ENCODE measurements at places on chromosomes 2 and 18.
A peak's percentile ranks its signal among the peaks of the same experiment; 100 is the strongest.

DNA sequence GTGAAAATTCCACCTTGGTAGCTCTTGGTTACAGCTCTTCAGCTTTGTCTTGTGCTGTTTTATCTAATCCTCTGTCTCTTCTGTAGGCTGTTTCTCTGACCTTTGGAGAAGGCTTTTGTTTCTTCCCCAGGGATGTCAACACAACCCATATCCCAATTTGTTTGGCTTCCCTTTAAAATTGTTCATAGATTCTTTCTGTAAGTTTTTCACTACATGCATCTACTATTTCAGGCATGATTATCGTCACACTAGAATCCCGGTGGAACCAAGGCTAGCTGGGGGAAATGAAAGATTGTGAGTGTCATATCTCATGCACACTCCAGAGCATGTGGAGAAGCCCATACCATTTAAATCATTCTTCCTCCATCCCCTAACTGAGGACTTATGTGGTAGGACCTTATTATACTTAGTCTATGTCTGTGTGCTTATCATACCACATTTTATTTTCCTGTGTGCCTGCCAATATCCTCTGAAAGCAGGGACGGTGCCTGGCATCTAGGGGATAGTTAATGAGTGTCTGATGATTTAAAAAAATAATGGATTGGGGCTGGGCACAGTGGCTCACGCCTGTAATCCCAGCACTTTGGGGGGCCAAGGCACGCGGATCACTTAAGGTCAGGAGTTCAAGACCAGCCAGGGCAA, 59.9 kb downstream of the CRIM1 start:
- DNase-seq: no peak

GRCh38 chr18:24940416-24940815, 411.6 kb downstream of the ZNF521 start:
- DNase-seq: no peak

DNA sequence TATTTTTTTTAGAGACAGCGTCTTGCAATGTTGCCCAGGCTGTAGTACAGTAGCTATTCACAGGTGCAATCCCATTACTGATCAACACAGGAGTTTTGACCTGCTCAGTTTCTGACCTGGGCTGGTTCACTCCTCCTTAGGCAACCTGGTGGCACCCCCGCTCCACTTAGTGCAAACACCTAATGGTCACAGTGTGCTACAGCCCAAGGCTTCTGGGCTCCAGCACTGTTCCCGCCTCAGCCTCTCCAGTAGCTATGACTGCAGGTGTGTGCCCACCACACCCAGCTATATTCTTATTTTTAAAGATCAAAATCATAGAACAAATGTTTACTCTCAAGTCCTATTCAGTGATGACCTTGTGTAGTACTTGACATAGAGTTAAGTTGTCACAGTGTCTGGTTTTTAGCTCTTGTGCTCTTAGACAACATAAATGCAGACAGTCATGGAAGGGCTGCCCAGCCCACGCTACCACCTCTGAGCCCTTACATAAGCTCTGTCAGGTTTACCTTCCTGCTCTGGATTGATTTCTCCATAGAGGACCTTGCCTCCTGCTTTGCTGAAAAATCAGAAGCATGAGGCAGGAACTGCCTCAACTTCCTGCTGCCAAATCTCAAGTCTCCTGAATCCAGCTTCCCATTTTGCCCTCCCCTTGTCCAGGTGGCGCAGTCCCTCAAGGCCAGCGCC, 82.2 kb upstream of the SLC1A4 start:
- DNase-seq: no peak

DNA sequence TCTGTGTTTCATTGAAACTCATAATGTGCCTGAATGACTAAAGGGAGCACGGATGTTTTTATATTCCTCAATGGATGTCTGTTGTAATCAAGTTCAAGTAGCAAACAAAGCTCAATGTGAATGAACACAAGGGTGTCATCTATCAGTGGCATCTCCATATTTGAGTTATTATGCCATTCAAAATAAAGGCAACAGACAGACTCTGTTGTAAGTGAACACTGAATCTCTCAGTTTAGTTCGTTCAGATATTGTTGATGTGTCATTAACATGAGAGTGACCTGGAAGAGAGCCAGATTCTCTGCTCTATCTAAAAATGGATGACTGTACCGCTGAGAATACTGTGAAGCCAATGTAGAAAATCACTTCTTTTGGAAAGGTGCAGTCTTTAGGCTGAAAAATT, 118.7 kb downstream of the NUP35 start:
- no peak for DNase-seq

- DNase-seq: peak; percentile 40
These were observed 85.1 kb upstream of the ACAA2 start for GRCh38 chr18:49898421-49898820.

DNA sequence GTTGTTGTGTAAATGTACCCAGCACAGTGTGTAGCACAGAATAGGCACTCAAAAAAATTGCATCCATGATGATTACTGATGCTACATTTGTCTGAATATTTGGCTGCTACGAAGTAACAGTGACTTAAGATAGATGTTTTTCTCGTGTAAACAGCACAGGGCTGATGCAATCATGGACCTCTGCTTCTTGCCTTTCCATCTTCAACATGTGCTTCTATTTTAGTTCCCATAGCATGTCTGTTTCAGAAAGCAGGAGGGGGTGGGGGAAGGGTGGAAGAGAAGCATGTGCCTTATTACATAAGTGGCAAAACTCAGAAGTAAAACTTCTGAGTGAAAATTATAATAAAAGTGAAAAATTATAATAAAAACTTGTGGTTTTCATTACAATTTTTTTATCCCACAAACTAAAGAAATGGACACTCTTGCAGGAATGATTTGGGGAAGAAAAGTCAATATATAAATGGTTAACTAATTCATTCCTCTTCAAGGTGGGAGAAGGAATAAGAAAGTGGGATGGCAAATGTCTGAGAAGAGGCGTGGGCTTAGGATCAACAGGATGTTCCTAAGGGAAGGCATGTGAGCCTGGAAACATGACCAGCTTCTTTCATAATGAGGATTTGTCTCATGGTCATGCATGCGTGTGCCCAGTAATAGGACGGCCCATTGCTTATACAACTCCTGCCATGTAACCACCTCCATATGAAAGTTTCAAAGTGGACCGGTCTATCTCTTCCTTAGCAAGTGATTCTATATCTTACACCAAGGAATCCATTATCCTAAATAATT, 27.2 kb downstream of the CCBE1 start:
- no peak for DNase-seq

GRCh38 chr2:62511636-62512035, 5.6 kb upstream of the TMEM17 start:
- DNase-seq: no peak

DNA sequence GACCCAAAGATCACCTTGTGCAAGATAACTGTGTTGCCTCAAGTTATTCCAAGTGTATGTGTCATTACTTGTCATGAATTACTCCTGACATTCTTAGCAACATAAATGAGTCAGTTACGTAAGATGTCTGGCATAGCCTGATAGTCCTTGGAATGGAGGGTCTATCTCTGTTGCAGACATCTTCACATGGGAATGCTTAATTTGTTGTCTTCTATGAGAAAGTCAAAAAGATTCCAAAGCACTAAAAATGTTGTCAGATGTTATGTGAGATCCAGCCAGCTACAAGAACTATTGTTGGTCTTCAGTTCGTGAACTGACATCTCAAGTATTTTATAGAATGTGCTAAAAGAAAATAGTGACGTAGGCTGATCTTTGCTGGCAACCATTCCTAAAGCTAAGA, 178.2 kb upstream of the RASGRP3 start:
- DNase-seq: no peak

GRCh38 chr2:226850024-226850423, 14.2 kb downstream of the RHBDD1 start:
- no peak for DNase-seq

DNA sequence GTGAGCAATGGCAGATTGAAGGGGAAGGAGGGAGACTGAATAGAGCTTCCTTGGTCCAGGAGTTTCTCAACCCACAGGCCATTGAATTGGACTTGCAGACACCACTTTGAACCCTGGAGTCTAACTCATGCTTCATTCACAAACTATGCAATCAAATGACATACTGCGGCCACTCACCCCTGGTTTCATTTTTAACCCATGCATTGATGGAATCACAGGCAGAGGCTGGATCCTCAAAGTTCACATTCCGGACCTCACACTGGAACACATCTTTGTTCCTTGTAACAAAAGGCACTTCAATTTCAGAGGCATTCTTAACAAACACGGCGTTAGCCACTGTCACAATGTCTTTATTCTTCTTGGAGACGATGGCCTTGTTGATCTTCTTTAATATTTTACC, 40.7 kb downstream of the MRPL44 start:
- DNase-seq: no peak

- no peak for DNase-seq
These were observed 42.8 kb downstream of the STK25 start for GRCh38 chr2:241465543-241465942.

- DNase-seq: peak; percentile 41
These were observed 26.0 kb upstream of the FOSL2 start for GRCh38 chr2:28366496-28367282.

DNA sequence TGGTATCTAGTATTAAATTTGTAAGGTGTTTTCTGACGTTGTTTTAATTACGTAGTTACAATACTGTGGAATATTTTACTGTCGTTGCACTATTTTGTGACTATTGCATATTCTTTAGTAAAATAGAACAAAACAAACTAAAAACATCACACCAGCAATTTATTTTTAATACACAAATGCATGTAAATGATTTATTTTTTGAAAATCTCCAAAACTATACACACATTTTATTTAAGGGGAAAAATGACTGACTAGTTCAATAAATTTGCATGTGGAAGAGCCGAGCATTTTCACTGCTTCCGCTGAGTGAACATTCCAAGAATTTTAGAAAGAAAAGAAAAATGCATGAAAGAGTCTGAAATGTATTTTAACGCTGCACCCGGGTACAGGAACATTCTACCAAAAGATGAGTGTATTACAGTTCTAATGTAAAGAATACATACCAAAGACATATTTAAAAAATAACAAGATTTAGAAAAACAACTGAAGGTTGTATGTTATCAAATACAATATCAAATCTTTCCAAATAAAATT, 257.7 kb downstream of the MEIS1 start:
- DNase-seq: no peak

DNA sequence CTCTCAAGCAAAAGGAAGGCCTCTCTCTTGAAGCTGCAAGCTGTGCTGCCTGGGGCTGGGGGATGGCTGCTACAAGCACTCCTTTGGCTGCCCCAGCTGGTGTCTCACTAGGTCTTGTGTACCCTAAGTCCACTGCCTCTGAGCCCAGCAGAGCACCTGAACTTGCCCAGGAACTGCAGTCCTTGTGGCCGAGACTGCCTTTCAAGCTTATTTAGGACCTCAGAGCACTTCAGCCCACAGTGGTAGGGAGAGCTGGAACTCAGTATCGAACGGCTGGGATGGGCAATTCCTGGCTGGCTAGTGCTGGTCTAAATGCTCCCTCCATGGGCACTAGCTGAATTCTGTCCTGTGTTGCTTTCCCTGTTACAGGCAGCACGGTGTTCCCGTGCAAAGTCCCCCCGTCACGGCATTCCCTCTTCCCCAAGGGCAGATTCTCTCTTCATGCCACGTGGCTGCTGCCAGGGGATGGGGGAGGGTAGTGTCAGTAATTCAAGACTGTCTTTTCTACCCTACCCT, 25.9 kb downstream of the STPG4 start:
- DNase-seq: no peak

- DNase-seq: no peak
These were observed 64.7 kb downstream of the SKA1 start for GRCh38 chr18:50439460-50440015.

- DNase-seq: no peak
These were observed 14.2 kb downstream of the HPCAL1 start for GRCh38 chr2:10316860-10317259.

GRCh38 chr18:62512532-62512931, 10.3 kb upstream of the ZCCHC2 start:
- DNase-seq: no peak

- DNase-seq: peak; percentile 54
These were observed 17.2 kb downstream of the IFIH1 start for GRCh38 chr2:162301151-162301804.

GRCh38 chr2:205261516-205262020, 420.7 kb upstream of the NRP2 start:
- no peak for DNase-seq

- no peak for DNase-seq
These were observed 277.8 kb downstream of the SETBP1 start for GRCh38 chr18:44958455-44958854.

GRCh38 chr2:52916981-52917380, 850.6 kb upstream of the CHAC2 start:
- no peak for DNase-seq

- no peak for DNase-seq
These were observed 92.2 kb downstream of the ALPK2 start for GRCh38 chr18:58536534-58537271.

DNA sequence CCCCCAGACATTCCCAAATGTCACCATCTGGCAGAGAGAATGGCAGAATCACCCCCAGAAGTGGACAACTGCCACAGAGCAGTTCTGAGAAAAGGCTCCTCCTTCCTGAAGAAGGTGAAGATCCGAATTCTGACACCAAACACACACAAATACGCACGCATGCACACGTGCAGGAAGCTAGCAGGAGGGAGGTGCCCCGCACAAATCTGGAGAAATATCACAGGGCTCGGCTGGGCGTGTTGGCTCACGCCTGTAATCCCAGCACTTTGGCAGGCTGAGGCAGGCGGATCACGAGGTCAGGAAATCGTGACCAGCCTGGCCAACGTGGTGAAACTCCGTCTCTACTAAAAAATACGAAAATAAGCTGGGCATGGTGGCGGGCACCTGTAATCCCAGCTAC, 38.5 kb upstream of the ATG16L1 start:
- no peak for DNase-seq

DNA sequence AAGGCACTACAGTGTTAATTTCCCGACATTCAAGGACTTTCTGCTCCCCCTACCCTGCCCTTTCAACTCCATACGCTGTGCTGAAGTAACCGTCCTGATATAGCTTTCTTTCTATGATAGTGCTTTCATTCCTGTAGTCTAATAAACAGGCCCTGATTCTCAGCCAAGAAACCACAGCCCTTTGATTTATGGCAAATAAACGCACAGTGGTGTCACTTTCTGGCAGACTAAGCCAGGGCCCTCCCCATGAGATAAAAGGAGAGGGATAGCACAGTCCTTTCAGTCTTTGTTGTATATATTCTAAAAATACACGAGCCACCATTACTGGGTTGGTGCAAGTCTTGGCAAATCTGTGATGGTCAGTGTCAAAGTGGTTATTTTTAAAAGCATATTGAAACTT, 291.2 kb downstream of the ALPK2 start:
- no peak for DNase-seq

DNA sequence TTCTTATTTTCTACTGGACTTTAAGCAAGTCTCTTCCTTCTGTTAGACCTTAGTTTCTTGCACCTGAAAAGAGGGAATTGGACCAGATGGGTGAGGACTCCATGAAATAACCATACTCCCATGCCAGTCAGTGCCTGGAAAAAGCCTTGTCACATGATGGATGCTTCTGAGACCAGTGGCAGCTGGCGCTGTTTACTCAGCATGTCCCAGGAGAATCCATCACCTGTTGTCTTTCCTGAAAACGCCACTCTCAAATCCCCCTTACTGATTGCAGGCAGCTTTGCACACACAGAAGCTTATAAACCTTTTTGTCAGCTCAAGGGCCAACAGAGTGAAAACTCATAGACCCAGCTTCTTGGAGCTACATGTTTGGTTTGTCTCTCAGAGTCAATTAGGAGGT, 117.6 kb downstream of the POLE4 start:
- DNase-seq: no peak

Data from stimulated activated naive CD4-positive, alpha-beta T cell treated with Interleukin-2 at 50 U/mL for 16 hours (primary cell).